ENCODE measurements at places on chromosomes 4 and X.
A peak's percentile ranks its signal among the peaks of the same experiment; 100 is the strongest.

DNA sequence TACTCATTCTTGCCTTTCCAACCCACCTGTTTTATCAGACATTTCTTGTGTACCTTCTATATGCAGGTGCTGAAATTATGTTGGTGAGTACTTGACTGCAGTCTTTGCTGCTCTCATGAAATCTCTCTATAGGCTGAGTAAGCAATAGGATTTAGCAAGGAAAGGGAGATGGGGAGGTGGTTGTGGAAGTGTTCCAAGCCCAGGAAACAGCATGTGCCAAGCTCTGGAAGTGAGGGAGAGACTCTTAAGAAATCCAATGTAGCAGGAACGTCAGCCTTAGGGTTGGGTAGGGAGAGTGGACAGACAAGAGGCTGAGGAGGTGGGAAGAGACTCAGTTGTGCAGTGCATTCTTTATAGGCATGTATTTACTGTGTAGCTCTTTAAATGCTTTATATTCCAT, 5.6 kb downstream of the SEPTIN11 start:
- peak; percentile 86 for DNase-seq

- peak; percentile 14 for DNase-seq
Observed at GRCh38 chrX:11081511-11081910, 29.6 kb upstream of the HCCS start.

DNA sequence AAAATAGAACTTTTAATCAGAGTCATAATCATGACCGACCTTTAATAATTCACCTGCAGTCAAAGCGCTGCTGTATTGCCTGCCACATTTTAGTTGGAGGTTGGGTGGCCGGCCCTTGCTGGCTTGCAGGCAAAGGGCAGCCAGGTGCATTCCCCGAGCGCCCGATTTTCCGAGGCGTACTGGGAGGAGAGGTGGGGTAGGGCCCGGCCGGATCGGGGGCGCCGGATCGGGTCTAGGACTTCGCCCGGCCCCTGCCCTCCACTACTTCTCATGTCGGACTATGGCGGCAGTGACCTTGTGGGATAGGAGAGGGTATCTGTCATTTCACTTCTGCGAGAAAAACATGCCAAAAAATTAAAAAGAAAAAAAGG, 2.5 kb upstream of the RS1 start:
- DNase-seq = no peak

GRCh38 chr4:151524610-151525009, 115.6 kb downstream of the FHIP1A start:
- no peak for DNase-seq

DNA sequence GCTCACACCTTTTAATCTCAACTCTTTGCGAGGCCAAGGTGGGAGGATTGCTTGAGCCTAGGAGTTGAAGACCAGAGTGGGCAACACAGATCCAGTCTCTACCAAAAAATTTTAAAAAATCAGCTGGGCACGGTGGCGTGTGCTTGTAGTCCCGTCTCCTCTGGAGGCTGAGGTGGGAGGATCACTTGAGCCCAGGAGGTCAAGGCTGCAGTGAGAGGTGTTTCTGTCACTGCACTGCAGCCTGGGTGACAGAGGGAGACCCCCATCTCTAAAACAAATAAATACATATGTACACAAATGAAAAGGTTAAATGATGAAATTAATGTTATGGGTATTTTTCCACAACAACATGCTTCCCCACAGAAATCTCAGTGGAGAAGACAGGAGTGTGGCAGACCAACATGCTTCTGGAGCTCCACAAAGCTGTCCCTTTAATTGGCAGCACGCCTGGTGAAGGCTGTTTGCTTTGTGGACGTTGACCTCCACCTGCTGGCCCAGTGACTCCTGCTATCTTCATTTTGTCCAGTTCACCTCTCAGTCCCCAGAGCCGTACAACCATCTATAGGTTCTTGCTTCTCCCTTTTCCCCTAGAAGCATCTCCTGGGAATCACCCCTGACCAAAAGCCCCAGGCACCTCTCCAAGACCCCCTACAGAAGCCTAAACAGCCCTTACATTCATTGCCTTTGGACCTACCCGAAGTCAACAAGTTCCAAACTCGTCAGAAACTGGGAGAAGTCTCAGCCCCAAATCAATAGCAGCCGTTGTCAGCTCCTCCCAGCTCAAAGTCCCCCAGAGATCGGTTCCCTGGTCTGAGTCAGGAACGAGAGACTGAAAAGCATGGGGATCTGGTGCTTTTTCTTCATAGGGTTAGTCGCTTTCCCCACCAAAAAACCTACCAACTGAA, 36.4 kb upstream of the CD99 start:
- DNase-seq = no peak

GRCh38 chr4:123127218-123127617, 204.8 kb upstream of the NUDT6 start:
- peak; percentile 14 for DNase-seq

GRCh38 chr4:41157009-41157408, 57.3 kb downstream of the APBB2 start:
- DNase-seq = no peak

DNA sequence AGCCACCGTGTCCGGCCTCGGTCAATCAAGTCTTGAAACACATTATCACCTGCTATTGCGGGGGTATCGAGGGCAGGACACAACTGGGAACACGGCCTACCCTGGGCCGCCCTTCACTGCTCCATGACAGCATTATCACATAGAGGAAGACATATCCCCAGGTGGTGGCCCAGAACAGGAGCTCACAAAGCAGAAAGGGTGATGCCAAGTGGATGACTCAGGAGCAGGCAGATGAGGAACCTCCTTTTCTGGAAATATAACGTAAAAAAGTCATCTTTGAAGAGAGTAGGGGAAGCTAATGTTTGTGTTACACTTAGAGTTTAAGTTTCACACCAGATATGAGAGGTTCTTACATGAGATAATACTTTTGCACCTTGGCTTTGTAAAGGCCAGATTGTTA, 5.3 kb upstream of the SUPT20HL1 start:
- no peak for DNase-seq

DNA sequence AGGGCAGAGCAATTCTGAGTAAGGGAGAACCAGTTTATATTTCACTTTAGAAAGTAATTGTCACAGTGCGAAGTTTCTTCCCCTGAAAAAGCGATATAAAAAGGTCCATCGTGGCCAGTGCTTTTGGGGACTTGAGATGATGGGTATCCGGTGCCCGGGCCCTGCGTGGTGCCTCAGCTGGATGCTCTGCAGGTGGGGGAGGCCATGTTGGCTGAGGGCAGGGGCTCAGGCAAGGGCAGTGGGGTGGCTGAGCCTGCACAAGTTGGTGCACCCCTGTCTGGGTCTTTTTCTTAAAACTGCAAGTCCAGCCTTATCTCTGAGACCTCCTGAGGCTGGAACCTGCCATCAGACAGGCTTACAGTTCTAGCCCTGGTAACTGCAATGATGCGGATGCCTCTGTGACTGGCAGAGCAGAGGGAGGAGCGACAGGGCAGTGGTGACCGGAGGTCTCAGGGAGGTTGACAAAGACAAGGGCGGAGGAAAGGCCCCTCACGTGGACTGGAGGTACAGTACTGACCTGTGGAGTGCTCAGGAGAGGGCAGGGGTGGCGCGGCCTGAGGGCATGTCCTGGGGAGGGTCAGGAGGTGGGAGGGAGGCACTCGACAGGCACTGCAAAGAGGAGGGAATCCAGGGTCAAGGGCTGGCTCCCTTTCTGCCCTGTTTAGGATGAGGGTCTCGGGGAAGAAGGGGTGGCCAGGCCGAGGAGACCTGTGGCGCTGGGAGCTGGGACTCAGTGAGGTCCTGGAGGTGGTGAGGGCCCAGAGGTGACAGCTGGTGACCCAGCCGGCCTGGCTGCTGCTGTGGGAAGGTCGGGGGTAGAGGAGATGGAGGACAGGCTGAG, 1.8 kb downstream of the RGS12 start:
- no peak for DNase-seq

GRCh38 chr4:43607827-43608461, 715.4 kb downstream of the GRXCR1 start:
- DNase-seq = no peak

GRCh38 chr4:48633657-48634056, 143.6 kb downstream of the ZAR1 start:
- DNase-seq = no peak

DNA sequence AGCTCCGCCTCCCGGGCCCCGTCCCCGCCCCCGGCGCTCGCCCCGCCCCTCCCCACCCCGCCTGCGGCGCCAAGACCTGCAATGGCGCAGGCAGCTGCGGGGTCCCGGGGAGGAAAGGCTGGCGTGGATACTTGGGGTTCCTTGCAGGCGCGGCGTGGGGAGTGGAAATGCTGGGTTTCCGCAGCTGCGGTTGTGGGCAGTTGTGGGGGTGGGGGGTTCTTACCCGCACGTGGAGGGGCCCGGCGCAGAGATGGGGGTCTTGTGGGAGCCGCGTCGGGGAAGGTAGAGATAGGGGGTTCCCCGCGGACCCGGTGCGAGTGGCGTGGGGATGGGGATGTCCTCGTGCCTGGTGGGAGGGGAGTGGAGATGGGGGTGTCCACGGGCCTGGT, 680 bp upstream of the ASMTL start:
- no peak for DNase-seq

GRCh38 chr4:186166852-186167512, 24.4 kb upstream of the CYP4V2 start:
- no peak for DNase-seq

DNA sequence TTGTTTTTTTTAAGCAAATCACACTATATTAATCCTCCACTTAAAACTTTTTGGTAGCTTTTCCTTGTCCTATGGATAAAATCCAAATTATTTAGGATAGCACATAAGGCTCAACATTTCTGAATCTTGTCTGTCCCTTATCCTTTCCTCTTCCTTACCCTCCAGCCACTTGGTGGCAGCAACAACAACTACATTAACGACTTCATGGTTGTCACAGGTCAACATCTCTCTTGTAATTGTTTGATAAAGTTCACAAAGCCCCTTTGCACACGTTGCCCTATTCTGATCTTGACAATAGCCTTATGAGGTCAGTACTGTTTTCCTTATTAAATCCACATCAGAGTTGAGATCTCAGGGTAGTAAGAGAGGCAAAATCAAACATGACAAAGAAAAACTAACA, 269.0 kb upstream of the PABPC4L start:
- DNase-seq = no peak

GRCh38 chrX:68940601-68941000, 111.8 kb downstream of the EFNB1 start:
- DNase-seq = no peak

DNA sequence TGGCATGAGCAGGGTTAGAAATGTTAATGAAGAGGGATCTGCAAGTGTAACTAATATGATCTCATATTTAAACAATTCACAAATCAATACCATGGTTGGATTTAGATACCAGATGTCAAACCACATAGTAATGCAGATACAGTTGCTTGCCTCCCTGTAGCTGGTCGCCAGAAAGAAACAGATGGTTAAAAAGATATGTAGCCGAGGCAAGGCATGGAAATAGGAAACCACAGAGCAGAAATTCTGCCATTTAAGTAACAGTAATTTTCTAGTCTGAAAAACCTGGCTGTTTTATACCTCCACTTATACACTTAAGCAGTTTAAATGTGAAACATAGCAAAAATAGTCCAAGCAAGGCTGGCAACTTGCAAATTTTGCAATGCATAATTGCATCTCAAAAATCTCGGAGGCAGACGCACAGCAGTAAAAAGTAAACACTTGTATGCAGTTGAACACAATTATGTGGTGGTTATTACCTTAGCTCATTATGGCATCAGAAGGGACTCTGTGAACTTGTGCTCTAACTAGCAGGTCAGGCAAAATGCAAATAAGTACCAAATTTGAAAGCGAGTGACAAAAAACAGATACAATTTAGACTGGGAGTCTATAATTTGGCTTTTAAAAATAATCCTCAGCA, 126.8 kb downstream of the NAA11 start:
- no peak for DNase-seq
